ENCODE measurements at places on chromosomes 1 and 21.

DNA sequence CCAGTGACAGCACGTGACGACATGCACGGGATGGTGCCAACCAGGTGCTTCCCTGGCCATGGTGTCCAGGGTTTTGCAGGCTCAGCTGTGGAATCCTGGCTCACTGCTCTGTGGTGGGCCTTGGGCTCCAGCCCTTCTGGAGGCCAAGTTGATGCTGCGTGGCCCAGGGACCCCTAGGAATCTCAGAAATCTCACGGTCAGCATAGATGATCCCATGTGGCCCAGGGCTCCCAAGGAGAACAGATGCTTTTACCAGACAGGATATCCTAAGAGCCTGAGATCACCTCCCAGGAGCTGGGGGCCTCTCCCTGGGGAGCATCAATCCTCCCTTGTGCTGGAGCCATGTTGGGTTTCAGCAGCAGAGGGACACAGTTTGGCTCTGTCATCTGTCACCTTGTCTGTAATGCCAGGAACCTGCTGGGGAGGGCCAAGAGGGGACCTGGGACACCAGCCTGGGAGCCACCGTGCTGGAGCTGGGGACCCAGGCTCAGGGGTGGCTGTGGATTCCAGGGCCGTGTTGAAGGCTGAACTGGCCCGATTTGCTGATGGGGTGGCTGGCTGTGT lies 63.9 kb downstream of the TRIM11 start:
- DNase-seq: no peak

- no peak for DNase-seq
These were observed 25.5 kb downstream of the CAPN9 start for GRCh38 chr1:230772457-230773395.

DNA sequence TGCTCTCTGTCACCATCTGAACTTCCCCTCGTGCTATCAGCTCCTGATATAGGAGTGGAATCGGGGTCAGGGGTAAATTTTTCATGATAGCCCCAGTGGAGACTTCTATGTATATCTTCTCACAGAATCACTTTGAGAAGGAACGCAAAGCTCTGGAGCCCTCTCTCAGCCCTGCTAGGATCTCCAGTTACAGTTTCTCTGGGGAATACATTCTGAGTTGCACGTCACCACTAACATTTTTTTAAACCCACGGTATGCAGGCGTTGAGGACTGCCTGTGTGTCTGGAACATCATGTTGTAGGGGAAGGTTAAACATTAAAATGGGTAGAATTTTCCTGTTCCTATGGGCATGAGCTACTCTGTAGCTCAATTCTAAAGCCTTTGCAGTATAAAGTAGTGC lies 116.4 kb upstream of the FAM78B start:
- DNase-seq: no peak

GRCh38 chr1:179818743-179819173 lies 58.8 kb downstream of the TOR1AIP2 start:
- no peak for DNase-seq

DNA sequence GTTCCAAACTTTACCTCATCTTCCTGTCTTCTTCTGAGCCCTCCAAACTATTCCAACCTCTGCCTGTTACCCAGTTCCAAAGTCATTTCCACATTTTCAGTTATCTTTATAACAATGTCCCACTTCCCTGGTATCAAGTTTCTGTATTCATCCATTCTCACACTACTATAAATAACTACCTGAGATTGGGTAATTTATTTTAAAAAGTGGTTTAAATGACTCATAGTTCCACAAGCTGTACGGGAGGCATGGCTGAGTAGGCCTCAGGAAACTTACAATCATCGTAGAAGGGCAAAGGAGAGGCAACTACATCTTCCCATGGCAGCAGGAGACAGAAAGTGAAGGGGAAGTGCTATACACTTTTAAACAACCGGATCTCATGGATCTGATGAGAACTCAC lies 428.5 kb upstream of the RGS18 start:
- no peak for DNase-seq

DNA sequence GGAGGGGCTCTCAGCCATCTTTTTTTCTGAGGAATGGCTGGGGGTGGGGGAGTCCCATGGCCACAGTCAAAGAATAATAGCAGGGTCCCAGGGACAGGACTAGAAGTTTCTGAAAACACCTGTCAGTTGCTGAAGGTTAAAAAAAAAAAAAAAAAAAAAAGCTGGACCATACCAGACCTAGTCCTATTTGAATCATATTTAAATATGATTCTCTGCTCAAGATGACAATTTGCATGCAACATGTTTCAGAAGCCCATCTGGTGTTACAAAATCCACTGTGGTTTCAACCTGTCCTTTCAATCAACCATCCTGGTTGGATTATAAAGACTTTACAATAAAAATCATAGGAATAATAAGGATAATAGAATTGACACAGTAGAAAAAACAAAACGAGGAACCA lies 153.7 kb downstream of the TENT5C start:
- DNase-seq: no peak

DNA sequence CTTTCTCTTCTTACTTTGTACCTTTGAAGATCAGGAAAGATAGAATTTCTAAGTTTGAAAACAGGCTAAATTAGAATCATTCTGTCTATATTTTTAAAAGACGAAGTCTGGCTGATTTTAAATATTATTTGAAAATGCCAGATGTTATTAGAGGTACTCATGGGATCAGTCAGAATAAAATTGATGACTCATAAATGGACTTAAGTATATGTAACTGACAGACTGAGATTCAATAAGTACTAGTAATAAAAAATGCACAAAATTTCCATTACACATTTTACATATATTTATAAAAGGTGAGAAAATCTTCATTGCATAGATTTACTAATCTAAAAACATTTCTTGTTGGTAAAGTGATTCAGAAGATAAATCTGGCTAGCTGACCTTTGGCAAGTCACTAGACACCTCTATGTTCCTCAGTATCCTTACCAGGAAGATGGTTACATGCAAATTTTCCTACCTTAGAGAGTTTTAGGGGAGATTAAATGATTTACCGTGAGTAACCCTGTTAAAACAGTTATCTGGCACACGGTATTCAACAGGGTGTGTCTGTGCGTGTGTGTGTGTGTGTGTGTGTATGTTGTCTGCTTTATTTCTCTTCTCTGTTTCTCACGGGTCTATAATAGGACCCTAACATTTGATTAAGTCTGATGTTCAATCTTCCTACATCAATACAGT lies 189.0 kb downstream of the RUNX1 start:
- DNase-seq: no peak

GRCh38 chr1:248165186-248165585 lies 9.4 kb upstream of the OR2M2 start:
- no peak for DNase-seq

Data from SHP77 (cell line).